ENCODE measurements at places on chromosomes 12 and 14. TPM values are rescaled to one million over a fixed set of nuclear protein-coding genes. Genes with fewer than 3 reads are reported as not detected.

DIO3 gene
- not detected for total RNA-seq

TAS2R8 gene
- not detected for total RNA-seq

DNA sequence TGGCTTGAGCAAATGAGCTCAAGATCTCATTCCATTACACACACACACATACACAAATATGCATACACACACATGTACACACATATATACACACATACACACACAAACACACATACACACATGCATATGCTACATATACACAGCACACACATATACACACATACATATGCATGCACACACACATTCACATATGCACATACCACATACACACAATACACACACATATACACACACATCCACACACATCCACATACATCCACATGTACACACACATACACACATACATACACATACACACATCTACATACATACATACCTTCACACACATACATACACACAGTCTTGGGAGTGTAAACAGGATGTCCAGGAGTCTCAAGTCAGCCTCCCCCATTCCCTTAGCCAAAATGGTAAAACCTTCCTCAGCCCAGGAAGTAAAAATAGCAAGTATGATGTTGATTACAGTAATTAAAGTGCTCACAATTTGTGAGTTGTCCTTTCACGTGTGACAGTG lies 12.8 kb downstream of the HHIPL1 start:
- DNase-seq: no peak

DNA sequence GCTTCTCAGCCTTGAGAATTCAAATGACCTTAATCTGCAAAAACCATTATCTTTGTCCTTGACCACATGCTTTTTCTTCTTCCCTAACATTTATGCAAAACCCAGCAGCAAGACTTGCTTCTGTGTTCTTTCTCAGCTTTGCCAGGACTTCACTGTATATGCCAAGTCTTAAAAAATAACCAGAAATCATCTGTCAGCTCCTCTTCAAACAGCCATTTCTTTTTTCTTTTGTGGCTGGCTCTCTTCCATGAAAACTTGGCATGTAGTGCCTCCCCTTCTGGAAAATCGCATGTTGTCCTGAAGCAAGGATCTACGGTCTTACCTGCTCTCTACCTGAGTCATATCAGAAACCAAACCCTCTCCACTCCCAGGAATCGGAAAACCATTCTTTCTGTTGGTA lies 364.9 kb downstream of the RPS29 start:
- DNase-seq: no peak

- no peak for DNase-seq
These were observed 17.3 kb downstream of the TMED8 start for GRCh38 chr14:77359626-77360025.

GRCh38 chr14:91376547-91377477 lies 40.8 kb downstream of the CCDC88C start:
- DNase-seq: no peak

DNA sequence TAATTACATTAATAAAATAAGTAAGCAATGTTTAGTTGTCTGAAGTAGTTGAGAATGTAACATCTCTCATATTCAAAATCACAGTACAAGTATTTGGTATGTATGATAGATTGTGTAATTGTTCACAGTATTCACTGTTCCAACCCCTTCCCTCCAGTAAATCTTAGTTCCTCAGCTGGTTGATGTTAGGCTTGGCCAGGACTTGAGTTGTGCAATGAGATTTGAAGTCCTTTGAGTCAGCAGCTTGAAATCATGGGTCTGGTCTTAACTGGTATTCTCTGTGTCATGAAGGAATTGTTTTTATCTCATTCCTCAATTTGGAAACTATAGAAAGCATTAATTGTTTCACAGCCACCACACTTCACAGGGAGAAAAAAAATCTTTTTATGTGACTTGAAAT lies 477.1 kb downstream of the FSCB start:
- no peak for DNase-seq

DNA sequence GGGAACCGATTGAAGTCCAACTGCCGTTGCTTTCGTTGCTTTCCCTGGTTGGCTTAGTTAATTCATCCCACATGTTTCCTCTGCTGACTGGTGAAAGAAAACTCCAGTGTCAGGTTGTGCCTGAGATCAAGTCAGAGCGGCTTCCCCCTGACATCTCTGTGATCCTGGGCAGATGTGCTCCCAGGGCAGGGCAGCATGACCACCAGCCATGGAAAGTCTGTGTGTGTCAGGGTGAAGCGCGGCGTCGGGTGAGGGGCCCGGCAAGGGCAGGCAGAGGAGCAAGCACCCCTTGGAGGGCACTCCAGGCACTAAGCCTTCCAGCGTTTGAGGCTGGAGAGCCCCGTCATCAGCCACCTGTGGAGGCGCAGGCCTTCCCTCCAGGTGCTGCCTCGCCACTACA lies 54.5 kb upstream of the IGF1 start:
- DNase-seq: no peak

GRCh38 chr12:98469109-98469508 lies 46.3 kb upstream of the TMPO start:
- DNase-seq: no peak

DNA sequence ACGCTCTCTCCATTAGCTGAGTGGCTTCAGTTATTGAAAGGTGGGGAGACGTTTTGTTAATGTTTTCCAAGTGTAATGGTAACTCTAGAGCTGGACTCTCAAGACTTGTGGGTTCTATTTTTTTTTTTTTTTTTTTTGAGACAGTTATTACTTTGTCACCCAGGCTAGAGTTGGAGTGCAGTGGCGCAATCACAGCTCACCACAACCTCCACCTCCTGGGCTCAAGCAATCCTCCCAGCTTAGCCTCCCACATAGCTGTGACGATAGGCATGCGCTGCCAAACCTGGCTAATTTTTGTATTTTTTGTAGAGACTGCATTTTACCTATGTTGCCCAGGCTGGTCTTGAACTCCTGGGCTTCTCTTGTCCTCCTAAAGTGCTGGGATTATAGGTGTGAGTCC lies 26.2 kb downstream of the ATF1 start:
- no peak for DNase-seq

GRCh38 chr12:122517877-122518276 lies 8.9 kb downstream of the RSRC2 start:
- no peak for DNase-seq

ASCL1 gene
- not detected for total RNA-seq

- DNase-seq: peak; percentile 71
These were observed 60.3 kb upstream of the BCL2L14 start for GRCh38 chr12:12010277-12011039.

DNA sequence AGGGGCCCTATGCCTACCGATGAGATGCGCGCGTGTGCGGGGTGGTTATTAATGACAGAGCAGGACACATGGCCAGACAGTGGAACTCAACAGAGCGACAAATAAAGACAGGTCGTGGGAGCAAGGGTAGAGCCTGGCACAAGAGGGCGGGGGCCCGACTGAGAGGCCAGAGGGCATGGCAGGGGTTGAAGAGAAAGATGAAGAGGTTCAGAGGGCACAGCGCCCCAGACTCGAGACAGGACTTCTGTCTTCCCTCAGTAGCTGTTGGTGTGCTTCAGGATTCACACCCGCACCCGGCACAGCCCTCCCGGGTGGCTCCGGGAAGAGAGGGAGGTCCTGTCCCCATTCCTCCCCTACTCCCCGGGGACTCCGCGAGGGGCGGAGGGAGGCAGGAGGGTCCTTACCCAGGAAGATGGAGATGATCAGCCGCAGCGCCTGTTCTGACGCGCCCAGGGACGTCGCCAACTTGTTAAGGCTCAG lies 366 bp downstream of the LPCAT3 start:
- no peak for DNase-seq

BHLHE41 gene
- total RNA-seq: not detected

DNA sequence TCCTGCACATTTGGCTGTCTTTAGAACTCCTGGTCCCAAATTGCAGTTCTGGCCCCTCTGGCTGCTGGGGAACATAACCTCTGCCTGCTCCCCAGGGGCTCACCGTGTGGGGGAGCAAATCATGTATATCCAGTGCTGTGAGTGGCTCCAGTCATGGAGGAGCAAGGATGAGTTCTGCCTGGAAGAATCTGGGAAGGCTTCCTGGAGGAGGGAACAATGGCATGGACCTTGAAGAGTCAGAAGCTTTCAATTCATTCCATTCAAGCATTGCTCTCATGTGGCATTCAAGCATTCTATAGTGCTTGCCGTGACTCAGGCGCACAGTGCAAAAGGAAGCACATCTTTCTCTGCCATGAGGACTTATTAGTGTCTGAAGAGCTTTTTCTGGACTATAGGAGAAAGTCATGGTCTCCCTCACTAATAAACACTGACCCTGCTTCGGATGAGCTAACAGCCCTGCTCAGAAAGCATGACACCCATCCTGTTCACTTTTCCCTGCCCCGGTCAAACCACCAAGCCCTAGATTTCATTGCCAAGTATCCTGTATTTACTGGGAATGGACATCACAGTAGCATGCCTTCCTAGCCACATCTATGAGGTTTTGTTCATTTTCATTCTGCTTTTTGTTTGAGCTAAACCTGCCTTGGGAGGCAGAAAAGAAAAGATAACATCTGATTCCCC lies 3.5 kb downstream of the IFI27 start:
- DNase-seq: no peak
